ENCODE measurements at places on chromosomes 12 and 14.

DNA sequence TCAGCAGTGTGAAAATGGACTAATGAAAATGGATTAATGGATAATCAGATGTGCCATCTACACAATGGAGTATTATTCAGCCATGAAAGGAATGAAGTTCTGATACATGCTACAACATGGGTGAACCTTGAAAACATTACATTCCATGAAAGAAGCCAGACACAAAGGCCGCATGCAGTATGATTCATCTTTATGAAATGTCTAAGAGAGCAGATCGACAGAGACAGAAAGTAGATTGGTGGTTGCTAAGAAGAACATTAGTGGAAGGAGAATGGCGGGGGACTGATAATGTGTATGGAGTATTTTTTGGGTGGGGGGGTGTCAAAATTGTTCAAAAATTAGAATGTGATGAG, 47.3 kb downstream of the PRKAB1 start:
- no peak for DNase-seq

DNA sequence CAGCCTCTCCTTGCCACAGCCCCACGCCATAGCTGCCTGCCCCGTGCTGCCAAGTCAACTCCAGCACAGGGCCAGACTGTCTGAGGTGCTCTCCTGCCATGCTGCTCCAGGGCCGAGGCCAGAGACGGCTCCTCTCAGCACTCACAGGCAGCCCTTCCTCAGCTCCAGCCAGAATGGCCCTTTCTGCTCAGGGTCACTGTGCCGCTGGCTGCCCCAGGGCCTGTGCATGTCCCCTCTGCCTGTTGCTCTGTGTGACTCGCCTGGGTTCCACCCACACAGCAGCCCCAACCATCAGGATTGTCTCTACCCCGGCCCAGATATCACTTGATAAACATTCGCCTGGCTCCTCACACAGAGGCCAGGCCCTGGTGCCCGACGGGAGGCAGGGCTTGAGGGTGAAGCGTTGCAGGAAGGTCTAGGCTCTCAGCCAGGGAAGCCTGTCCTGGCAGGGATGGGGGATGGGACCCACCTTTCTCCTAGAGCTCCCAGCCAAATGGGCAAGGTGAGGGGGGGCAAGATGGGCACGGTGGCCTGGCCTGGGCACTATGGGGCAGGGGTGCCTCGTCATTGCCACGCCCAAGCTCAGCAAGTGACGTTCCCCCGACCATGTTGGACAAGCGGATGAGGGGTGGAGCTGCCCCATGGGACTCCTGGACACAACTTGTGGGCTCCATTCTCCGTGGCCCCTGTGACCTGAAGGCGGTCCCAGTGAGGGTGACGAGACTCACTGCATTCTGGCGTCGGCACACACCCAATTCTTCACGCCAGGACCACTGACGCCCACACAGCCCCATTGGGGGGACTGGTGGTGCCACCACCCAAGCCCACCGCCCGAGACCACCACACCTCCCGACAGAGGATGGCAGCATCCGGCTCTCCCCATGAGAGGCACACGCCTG, 27.4 kb upstream of the BTBD6 start:
- DNase-seq, result no peak

- no peak for DNase-seq
Observed at GRCh38 chr14:23916004-23916403, 37.6 kb upstream of the DHRS4 start.

GRCh38 chr12:6337958-6338433, 3.9 kb downstream of the TNFRSF1A start:
- DNase-seq, result no peak

GRCh38 chr14:32682214-32682613, 256.5 kb upstream of the NPAS3 start:
- no peak for DNase-seq

GRCh38 chr12:65155784-65156183, 13.6 kb upstream of the LEMD3 start:
- no peak for DNase-seq

DNA sequence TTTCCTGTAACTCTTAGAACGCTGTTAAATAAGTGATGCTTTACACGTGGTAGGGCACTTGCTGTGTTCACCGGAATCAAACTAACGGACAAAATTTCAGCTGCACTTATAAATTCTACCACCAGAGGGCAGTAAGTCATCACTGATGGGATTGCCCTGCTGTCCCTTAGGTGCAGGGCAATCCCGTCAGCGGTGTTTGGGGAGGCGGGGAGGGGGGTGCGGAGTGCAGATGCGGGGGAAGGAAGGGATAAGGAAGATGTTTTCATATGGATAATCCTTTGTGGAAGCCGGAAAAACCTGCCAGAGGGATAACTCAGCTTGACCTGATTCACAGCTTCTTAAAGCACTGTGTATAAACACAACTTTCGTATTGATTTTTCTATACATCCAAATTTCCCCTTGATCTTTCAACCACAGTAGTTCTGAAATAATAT, 21.7 kb upstream of the SLC10A1 start:
- peak; percentile 55 for DNase-seq

- DNase-seq, result no peak
Observed at GRCh38 chr12:109467978-109468676, 9.0 kb downstream of the KCTD10 start.

DNA sequence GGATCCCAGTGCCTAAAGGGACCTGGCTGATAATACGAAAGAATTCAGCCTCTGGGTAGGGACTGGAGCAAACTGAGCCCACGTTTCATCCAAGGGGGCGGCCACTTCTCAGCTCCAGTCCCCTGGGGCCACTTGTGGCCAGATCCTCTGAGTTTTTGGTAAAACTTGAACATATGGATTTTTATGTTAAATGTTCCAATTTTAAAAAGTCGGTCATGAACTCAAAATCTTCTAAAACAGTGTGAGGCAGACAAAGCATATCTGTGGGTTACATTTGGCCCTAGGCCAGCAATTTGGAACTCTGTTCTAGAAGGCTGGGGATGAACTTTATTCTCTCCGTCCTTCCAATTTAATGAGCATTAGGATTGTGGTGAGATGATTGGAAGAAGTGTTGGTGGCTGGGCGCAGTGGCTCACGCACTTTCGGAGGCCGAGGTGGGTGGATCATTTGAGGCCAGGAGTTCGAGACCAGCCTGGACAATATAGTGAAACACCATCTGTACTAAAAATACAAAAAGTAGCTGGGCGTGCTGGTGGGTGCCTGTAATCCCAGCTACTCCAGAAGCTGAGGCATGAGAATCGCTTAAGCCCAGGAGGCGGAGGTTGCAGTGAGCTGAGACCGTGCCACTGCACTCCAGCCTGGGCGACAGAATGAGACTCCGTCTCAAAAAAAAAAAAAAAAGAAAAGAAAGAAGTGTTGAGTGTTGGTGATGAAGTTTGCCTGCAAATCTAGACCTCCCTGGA, 3.0 kb upstream of the PPP1CC start:
- no peak for DNase-seq

GRCh38 chr12:124369055-124369826, 74.3 kb downstream of the RFLNA start:
- peak; percentile 89 for DNase-seq

- no peak for DNase-seq
Observed at GRCh38 chr14:31400031-31400638, 20.2 kb downstream of the HEATR5A start.

- no peak for DNase-seq
Observed at GRCh38 chr12:61137677-61138414, 1122.4 kb upstream of the USP15 start.

DNA sequence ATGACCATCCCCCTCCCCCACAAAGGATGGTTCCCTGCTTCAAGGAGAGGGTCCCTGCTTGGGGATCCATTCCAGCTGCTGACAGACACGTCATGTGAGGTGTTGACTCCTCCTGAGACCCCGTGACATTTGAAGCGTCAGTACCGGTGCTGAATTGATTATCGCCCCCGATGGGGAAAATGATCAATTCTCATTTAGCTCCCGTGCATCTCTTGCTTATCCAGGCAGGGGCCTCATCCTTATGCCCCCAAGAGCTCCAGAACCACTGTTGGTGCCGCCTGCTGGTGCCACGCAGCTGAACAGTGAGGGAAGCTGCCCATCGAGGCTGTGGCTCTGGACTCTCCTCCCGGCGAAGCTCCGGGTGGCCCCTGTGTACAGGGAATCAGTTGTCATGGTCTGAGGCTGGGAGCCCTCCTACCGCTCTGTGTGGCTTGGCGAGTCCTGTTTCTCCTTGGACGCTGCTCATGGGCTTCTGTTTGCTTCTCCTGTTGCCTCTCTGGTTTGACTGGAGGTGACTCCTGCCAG, 4.6 kb downstream of the KIF26A start:
- no peak for DNase-seq

DNA sequence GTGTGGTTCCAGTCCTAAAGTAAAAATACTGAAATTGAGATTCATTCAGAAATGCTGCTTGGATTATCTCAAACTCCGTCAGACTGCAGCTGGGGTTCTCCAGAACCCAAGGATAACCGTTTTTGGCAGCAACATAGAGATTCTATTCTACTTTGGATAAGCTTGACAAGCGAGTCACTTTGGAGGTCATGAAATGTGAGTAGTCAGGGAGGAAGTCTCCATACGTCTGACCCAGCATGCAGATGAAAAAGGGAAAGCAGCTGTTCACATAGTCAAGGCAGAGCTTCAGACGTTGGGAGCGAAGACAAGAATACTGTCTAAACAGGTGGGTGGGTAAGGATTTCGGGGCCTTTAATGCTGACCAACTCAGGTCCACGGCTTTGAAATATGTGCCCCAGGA, 14.9 kb upstream of the HSP90B1 start:
- no peak for DNase-seq

GRCh38 chr12:43208627-43209026, 343.4 kb downstream of the ADAMTS20 start:
- no peak for DNase-seq

GRCh38 chr14:64675312-64675711, 28.9 kb upstream of the PLEKHG3 start:
- DNase-seq, result no peak

GRCh38 chr12:98453070-98453469, 62.3 kb upstream of the TMPO start:
- DNase-seq, result no peak

GRCh38 chr14:24725311-24725710, 91.3 kb upstream of the GZMB start:
- no peak for DNase-seq
